Substantia nigra (tissue), 51 donors: ENCODE measurements at places on chromosomes 12 and 14.

- DNase-seq, result no peak
These were observed 24.2 kb upstream of the NT5DC3 start for GRCh38 chr12:103865151-103865730.

GRCh38 chr12:89244536-89244935 is 107.8 kb downstream of the DUSP6 start:
- no peak for DNase-seq

GRCh38 chr12:121579190-121579791 is 1.5 kb downstream of the KDM2B start:
- DNase-seq, result peak; percentile 30

DNA sequence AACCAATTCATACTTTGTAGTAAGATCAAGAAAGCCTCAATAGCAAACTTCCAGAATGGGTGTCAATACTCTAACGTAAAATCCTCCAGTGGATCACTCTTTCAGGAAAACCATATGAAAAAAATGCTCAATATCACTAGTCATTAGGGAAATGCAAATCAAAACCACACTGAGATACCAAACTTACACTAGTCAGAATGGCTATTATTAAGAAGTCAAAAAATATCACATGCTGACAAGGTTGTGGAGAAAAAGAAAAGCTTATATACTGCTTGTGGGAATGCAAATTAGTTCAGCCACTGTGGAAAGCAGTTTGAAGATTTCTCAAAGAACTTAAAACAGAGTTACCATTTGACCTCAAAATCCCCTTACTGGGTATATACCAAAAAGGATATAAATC is 49.5 kb upstream of the ATXN7L3B start:
- no peak for DNase-seq

DNA sequence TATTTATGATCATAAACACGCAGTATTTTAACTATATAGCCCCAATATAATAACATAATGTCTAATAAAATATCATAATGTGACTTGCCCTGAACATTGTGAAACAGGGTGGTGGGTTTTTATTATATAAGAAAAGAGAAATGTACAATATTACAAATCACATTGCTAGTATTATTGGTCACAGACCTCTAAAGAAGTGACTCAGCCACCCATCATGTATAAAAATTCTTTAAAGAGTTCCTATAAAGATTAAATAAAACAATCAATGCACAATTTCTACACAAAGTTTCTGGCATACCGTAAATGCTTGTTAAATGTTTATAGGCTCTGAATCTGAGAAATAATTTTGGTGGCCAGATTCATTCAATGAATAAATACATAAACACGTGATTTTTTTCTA is 28.9 kb downstream of the ABCC9 start:
- no peak for DNase-seq

DNA sequence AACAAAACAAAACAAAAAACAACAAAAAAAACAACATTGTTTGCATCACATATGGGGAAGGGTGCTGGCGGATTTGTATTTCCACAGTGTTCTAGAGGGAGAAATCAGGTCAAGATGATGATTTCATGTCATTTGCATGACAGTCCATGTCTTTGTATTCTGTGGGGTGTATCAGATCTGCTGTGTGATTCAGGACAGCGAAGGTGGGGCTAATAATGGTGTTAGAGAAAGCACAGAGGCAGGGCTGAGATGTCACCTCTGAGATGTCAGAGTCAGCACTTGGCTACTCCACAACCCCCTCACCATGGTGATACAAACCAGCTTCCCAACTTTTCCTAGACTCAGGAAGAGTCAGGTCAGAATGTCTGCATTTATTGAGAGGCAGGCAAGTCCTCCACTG is 543.2 kb downstream of the BCL11B start:
- DNase-seq, result no peak

GRCh38 chr12:41769810-41770209 is 374.9 kb downstream of the GXYLT1 start:
- no peak for DNase-seq

GRCh38 chr12:124097701-124098100 is 124.7 kb downstream of the ZNF664 start:
- no peak for DNase-seq

GRCh38 chr12:52735106-52735505 is 31.8 kb upstream of the KRT77 start:
- no peak for DNase-seq

DNA sequence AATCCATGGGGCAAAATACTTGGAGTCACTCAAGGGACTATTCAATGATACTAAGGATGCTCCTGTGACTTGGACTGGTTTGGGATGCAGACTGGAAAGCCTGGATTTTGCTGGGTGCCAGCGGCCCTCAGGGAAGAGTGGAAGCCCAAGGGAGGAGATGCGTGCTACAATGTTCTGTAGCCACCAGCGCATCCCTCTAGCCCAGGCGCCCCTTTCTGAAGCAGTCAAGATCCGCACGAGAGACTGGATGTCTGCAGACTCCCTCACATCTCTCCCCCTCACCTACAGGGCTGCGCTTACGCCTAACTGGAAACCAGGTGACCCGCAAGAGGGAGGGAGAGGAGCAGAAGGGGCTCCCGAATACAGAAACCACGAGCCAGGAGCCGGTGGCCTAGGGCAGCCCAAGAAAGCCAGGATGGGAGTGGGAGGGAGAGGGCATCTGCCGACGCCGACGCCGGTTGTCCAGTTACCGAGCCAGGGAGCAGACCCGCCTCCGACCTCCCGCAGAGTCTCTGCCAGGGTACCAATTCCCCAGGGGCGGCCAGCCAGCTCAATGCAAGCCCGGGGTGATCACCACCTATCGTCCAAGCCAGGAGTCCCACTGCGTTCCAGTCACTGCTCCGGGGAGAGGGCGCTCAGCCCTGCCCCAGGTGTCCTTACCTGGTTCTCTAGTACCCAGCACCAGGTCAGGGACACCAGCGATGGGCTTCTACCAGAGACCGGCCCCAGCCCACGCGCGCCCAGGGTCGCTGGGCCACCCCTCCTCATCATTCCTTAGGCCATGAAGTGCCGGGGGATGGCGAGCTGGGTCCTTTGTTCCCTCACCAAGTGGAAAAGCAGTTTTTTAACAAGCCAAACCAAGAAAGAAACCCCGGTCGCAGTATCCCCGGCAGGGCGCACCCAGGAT is 1.2 kb downstream of the NTN4 start:
- DNase-seq, result no peak

DNA sequence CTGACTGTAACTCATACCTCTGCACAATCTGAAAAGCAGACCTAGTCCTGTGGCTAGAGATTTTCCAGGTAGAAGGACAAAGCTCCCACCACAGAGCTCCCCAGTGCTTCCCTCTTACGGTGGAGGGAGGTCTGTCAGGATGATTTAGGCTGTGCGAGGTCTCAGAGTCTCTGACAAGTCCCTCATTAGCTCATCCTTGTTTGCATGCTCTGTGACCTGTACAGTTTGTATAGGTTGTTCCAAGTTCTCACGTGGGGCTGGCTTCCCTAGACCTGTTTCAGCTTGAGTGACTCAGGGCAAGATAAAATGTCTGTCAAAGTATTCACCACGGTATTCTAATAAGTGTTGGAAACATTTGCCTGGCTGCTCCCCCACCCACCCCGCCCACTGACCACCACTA is 34.8 kb downstream of the ASCL1 start:
- DNase-seq, result no peak

GRCh38 chr12:27571463-27571862 is 47.5 kb downstream of the PPFIBP1 start:
- DNase-seq, result no peak

DNA sequence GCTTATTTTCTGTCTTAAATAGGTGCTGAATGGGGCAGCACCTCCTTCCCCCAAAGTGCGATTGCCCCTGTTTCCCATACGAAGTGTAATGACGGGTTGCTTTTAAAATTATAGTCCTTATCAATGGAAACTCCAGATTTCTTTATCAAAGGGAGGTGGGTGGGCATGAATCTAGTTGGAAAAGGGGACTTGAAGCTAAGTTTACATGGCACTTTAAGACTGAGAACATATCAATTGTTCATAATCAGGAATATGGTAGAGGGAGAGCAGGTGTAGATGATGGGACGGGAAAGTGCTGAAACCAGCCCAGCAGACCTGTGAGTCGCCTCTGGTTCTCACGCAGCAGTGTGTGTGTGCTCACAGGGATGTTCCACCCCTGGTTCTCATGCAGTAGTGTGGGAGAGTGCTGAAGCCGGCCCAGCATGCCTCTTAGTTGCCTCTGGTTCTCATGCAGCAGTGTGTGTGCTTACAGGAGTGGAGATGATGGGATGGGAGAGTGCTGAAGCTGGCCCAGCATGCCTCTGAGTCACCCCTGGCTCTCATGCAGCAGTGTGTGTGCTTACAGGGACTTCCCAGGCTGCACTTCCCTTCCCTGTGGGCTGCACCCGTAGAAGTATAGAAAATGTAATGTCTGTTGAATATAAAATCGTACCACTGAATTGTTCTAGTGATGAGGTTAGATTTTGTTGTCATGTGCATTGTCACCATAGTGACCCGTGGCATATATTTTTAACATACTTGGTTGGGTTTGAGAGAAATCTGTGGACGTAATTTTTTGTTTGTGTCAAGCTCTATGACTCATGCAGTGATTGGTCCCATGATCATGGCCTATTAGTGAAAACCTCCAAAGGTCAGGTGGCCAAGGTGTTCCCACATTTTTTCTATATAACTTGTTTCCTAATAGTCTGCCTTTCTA is 51.6 kb downstream of the GPATCH2L start:
- DNase-seq, result no peak

DNA sequence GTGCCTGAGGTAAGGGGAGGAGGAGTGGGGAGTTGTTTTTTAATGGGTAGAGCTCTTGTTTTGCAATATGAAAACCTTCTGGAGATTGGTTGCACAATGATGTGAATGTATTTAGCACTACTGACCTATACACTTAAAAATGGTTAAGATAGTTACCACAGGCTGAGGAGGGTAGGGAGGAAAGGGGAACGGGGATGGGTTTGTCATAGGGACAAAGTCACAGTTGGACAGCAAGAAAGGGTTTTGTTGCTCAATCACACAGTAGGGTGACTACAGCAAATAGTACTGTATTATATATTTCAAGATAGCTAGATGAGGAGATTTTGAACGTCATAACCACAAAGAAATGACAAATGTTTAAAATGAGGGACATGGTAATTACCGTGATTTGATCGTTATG is 1562.4 kb downstream of the AACS start:
- DNase-seq, result no peak

GRCh38 chr12:32302218-32303173 is 96.9 kb upstream of the FGD4 start:
- DNase-seq, result no peak

GRCh38 chr14:103130965-103131364 is 7.7 kb downstream of the TNFAIP2 start:
- no peak for DNase-seq

- no peak for DNase-seq
These were observed 88.7 kb downstream of the HECTD1 start for GRCh38 chr14:31118892-31119291.

DNA sequence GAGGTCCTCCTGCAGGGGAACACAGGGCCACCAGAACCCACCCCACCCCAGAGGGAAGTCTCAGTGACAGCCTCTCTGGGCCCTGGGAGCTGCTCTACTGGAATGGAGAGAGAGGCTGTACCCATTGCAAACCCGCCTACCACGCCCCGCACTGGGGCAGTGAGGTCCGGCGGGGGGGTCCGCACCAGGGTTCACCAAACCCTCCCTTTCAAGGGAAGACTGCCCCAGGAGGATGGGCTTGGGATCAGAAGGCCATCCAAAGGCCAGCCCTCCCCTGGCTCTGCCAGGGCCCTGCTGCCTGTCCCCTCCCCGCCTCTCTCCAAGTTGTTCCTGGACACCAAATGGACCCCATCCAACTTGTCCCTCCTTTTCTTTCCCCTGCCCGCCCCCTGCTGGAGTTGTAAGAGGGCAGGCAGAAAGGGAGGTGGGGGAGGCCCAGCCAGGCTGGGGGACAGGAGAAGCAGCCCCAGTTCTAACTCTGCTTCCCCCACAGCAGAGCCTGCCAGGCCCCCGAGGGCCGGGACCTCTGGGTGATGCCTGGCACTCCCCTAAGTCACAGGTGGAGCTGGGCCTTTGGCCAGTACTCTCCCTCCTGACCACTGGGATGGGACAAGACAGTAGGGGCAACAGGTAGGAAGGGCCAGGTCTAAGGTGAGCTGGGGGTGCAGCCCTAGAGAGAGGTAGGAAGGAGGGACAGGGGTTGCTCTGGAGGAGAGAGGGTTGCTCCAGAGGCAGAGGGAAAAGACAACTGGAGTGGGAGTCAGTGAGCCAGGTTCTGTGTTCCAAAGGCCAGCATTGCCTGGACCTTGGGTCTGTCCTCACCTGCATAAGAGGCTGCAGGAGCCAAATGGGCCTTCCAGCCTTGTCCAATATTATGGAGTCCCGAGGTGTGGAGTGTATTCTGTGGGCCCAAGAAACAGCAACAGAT is 3.2 kb upstream of the DIO3 start:
- peak; percentile 6 for DNase-seq

DNA sequence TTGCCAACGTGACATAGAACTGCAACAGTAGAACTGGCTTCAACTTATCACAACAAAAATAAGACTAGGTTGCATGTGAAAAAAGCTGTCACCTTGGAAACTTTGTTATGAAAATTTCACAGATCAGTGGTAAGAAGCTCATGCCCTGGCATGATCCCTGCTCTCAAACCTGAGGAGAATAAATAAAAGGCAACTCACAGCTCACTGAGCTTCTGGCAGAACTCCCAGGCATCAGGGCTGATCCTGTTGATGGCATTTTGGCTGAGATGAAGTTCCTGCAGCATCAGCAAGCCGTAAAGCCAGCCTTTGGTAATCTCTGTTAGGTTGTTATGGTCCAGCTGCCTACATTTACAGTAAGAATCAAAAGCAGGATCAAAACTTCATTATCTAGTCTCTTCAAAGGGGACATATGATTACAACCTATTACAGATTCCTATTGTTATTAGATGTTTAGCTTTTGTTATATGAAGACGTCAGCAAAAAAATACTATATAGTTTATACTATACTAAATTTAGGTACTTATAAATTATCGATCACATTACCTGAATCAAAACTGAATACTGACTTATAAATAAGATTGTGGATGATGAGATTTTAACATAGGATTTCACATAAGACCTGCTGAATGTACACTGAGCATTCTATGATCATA is 32.0 kb downstream of the LRIG3 start:
- DNase-seq, result peak; percentile 71

DNA sequence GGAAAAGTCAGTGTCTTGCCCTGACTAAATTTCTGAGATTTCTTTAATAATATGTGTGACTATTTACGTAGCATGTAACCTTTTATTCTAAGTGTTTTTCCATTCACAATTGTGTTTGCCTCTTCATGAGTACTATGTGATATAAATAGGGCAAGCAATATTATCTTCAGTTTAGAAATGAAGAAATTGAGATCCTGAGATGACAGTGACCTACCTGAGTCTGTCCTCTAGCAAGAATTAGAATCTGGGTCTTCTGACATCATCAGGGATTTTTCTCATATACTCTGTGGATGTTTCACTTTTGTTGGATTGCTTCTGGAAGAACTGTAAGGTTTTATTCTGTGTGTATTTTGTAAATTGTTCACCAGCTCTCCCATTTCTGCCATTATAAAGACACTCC is 35.0 kb downstream of the TMTC2 start:
- no peak for DNase-seq

DNA sequence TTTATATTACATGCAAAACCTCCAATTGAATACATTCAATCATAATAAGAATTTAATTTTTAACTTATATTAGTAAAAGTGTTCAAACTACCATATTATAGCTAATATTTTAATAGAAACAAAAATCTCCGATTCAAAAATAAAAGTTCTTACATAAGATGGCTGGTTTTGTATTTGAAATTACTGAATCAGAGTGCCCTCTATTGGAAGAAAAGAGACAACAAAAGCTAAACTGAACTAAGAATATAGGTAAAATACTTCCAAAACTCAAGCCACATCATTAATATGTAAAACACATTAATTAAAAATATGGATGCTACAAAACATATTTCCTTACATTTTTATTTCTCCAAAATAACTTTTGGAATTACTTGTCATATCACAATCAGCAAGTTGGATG is 120.3 kb downstream of the GARIN6 start:
- DNase-seq, result no peak
